ENCODE measurements at places on chromosomes 13 and 19. TPM values are rescaled to one million over a fixed set of nuclear protein-coding genes. Genes with fewer than 3 reads are reported as not detected.

Gene LRRC25
- 0.19 TPM for total RNA-seq

Gene ZNF613
- total RNA-seq: 4.6 TPM

Gene ONECUT3
- total RNA-seq: 0.81 TPM

Gene CYP4F12
- 0.16 TPM for total RNA-seq

Gene KCNK6
- total RNA-seq: 1.0 TPM

Gene GFY
- total RNA-seq: 0.38 TPM

Gene GNA15
- total RNA-seq: not detected

Gene KLK4
- total RNA-seq: 0.64 TPM

Gene SIX5
- total RNA-seq: 7.4 TPM

All from motor neuron (in vitro differentiated cells).